Stimulated activated naive B cell treated with anti-CD40 and anti-IgM and Interleukin-4, amounts not matched to agents 10 μg/mL and 1 μg/mL and 100 μg/mL, for 72 hours (primary cell): ENCODE measurements at places on chromosomes 6 and 20.

DNA sequence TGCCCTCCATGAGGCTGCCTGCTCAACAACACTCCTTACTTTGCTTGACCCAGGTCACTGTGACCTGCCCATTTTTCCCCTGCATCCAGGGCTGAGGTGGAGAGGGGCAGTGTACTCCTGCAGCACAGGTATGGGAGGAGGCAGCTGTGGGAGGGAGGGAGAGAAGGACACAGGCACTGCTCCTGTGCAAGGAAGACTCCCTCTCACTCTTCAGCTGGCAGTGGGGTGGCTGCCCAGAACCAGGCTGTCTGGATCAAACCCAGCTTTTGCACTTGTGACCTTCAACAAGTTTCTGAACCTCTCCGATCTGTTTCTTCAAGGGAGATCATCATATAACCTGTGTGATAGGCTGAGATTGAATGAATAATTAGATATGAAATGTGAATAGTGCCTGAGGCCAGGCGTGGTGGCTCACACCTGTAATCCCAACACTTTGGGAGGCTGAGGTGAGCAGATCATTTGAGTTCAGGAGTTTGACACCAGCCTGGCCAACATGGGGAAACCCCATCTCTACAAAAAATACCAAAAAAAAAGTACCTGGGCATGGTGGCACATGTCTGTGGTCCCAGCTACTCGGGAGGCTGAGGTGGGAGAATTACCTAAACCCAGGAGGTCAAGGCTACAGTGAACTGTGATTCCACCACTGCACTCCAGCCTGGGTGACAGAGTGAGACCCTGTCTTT is 14.1 kb downstream of the TGIF2 start:
- no peak for DNase-seq

DNA sequence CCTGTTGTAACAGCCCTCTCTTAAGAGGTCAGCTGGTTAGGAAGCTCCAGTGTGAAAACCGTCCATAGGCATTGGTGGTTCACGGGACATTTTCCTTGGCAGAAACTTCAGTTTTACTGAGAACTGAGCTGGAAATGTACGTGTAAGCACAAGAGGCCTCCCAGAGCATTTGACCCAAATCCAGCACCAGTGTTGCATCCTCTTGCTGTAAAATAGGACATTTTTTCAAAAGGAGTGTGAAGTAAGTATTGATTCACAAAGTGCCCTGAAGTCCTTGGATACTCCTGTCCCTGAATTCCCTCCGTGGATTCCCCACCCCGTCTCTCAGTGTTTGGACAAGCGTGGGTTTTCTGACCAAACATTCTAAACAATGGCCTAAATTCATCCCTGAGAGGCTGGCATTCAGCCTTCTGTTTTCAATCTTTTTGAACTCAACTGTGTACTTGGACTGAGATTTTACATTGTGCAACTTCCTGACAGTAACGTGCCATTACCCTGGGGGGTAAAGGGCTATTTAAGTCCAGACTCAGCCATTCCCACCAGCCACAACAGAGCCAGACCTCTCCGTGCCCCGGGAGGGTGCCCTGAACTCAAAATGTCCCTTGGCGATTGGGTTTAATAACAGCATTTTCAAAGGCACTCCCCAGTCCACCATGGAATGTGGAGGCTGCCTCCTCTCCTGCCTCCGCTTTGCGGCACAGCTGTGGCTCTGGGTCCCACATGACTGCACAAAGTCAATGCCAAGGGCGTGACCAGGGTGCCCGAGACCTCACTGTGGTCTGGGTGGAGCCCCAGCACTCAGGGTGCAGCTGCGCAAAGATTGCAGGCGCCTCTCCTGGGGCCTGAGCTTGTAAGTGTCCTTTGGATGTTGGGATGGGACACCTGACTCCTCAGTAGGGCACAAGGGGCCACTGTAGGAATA is 92.7 kb upstream of the AFDN start:
- DNase-seq = no peak

DNA sequence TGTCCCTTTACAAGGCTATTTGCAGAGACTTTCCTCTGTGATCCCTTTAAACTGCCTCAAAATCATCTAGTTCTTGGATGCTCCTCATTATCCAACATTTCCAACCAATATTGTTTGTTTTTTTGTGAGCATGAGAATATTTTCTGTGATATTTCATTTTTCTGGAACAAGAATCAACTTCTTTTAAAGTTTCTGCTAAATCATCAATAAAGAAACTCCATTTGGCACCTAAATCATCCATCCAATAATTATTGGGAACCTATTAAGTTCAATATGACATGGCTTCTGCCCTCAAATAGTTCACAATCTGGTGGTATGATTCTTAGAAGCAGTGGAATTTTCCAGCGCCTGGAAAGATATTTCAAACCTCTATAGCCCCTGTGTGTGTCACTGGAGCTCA is 207.6 kb downstream of the ISM1 start:
- no peak for DNase-seq

DNA sequence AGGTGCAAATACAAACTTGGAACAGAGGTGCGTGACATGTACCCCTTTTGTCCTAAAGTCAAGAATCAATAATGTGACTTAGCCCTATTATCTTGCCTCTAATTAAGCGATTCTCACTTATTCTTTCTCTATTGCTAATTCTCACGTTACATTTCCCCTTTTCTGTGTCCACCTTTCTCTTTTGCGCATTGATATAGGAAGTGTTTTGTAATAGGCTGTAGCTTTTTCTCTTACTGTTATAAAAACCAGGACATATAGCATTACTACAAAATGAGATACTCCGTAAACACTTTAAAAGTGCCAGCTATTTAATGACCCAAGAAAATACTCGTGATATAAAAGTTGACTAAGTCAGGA is 669 bp upstream of the TMEM30A start:
- DNase-seq = no peak

- no peak for DNase-seq
Measured at GRCh38 chr6:28906669-28907068, 17.1 kb downstream of the TRIM27 start.

- no peak for DNase-seq
Measured at GRCh38 chr6:40948570-40948969, 90.5 kb downstream of the UNC5CL start.

DNA sequence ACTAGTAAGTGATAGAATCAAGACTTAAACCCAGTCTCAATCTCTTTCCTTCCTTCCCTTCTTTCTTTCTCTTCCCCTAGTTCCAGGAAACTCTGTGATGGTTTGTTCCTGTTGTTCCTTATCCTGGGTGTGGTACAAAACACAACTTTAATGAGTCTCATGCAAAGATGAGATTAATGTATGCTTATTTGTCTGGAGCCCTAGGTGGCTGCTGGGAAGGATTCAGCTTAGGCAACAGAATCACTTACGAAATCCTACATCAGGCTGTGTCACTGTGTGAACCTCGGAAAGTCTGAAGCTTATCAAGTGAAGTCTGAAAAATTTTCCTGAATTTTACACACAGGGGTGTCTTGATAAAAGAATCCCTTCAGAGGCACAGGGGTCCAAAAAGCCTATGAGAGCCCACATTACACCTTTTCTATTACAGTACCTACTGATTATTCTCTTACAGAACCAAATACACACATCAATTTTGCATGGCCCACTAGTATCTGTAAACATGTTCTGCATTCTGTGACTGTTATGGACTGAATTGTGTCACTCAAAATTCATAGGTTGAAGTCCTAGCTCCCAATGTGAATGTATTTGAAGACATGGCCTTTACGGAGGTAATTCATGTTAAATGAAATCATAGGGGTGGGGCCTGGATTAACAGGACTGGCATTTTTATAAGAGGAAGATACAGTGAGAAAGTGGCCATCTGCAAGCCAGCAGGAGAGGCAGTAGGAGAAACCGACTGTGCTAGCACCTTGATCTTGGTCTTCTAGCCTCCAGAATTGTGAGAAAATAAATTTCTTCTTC is 144.7 kb downstream of the MYB start:
- DNase-seq = no peak

GRCh38 chr20:32908334-32909292 is 49.9 kb downstream of the EFCAB8 start:
- DNase-seq = no peak

DNA sequence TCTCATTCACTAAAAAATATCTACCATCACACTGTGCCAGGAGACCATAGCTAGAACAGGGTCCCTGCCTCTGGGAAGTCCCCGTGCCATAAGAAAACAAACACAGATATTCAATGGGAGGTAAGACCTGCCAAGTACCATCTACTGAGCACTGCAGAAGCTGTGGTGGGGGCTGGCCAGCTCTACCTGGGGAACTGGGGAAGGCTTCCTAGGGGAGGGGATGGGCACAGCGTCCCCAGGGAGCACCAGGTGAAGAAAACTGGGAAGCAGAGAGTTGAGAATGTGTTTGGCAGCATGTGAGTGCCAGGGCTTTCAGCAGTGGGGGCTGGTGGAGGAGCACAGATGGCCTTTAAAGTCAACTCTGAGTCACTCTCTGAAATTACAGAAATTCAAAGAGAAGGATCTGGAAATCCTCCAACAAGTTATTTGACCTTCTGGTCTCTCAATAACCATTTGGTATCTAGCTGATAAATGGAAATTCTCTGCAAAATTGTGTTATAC is 85.2 kb downstream of the SHLD1 start:
- no peak for DNase-seq

DNA sequence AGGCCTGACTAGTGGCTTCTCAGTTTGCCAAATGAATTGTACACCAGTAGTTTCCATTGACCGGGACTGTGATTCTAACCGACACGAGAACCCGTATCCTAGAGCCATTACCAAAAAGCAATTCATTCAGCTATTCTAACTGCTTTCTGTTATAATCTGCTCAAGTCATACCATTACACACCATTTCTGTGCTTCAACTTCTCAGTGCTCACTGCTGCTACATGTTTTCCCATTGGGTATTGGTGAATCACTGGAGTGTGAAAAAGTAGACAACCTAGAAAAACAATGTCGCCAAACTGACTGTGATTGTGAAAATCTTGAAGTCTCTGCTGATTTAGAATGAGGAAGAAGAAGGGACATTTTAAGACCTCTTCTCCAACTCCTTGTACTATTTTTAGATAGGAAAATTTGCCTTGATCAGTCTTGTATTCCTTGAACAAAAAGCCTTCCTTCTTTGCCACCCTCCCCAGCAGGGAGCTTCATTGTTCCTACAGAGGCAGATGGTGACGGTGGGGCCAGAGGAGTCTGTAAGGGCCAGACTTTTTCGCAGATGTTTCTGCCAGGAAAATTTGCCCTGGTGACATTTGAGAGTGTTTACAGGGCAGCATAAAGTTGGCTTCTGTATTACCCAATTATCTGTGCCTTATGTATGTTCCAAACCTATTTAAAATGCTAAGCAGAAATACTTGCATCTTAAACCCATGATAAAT is 31.7 kb upstream of the MAP3K4 start:
- no peak for DNase-seq

DNA sequence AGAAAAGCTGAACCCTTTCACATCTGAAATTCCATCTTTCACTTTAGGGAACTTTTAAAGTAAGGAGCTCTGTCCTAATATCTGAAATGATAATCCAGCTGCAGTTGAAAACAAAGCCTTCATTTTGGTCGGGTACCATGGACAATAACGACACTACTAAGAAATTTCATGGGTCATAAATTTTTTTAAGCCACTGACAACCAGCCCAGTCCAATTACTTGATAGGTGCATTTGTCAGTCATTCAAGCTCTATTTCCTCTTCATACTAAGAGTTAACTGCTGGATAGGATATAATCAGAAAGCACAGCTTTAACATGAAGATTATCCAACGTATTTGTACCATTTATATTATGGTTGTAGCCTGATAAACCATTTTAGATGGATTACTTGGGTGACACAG is 52.5 kb downstream of the MMUT start:
- no peak for DNase-seq

GRCh38 chr6:140929121-140929520 is 1203.6 kb upstream of the GJE1 start:
- no peak for DNase-seq

DNA sequence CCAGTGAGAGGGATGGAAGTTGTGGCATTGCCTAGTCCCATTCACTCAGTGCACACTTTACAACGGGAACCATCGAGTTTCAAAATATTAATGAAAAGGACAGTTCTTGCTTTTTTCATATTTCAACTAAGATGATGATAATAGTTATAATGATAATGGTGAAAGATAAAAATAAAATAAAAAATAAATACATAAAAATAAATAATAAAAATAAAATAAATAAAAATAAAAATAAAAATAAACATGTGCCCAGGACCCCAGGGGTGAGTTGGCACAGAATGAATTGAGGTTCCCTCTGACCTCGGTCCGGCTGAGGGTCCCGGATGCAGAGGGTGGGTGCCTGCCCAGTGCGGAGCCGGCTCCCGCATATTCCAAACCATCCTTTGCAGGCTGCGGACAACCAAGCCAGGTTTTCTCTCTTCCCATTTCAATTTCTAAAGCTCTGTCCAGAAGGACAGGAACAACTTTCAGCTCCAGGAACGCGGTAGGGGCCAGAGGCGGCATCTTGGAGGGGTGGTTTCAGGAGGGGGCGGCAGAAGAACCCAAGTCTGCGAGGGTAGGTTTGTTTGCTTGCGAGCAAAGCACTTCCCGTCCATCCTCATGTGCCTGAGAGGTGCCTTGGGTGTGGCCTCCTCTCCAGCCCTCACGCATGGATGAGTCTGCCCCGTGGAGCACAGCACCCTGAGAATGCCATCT is 236.8 kb downstream of the DLL1 start:
- DNase-seq = no peak

DNA sequence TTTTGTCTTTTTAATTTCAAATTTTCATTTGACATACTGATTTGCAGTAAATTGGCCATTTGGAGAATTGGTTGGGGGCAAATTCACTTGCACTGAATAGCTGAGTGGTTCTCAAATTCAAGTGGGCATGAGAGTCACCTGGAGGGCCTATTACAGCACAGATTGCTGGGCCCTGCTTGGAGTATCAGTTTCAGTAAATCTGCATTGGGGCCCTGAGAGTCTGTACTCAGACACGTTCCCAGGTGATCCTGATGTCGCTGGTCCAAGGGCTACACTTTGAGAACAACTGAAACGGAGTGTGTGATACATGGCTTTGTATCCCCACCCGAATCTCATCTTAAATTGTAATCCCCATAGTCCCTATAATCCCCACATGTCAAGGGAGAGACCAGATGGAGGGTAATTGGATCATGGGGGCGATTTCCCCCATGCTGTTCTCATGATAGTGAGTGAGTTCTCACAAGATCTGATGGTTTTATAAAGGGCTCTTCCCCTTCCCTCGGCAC is 115.9 kb downstream of the KLHL32 start:
- DNase-seq = no peak

GRCh38 chr20:62727584-62728027 is 19.0 kb downstream of the NTSR1 start:
- no peak for DNase-seq

DNA sequence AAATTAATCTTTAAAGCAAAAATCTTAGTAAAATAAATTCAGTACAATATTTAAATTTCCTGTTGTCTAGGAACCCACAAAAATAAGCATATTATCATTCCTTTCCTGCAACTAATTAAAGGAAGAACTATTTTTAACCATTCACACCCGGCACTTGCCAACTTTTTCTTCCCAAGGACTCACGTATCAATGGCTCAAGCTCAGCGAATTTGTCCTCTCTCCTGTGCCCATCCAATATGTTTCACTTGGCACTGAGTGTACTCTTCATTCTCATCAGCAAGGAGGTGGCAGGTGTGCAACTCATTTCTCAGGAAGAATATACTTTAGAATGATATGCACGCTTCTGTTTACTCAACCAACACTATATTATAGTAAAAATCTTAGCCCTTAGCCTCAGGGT is 419.4 kb downstream of the C6orf118 start:
- no peak for DNase-seq
